Kidney epithelial cell (primary cell): ENCODE measurements at places on chromosomes 5 and 9.

- DNase-seq = no peak
Observed at GRCh38 chr5:1431896-1432295, 13.3 kb downstream of the SLC6A3 start.

GRCh38 chr9:74499770-74500583, 2.8 kb downstream of the RORB start:
- DNase-seq = no peak

DNA sequence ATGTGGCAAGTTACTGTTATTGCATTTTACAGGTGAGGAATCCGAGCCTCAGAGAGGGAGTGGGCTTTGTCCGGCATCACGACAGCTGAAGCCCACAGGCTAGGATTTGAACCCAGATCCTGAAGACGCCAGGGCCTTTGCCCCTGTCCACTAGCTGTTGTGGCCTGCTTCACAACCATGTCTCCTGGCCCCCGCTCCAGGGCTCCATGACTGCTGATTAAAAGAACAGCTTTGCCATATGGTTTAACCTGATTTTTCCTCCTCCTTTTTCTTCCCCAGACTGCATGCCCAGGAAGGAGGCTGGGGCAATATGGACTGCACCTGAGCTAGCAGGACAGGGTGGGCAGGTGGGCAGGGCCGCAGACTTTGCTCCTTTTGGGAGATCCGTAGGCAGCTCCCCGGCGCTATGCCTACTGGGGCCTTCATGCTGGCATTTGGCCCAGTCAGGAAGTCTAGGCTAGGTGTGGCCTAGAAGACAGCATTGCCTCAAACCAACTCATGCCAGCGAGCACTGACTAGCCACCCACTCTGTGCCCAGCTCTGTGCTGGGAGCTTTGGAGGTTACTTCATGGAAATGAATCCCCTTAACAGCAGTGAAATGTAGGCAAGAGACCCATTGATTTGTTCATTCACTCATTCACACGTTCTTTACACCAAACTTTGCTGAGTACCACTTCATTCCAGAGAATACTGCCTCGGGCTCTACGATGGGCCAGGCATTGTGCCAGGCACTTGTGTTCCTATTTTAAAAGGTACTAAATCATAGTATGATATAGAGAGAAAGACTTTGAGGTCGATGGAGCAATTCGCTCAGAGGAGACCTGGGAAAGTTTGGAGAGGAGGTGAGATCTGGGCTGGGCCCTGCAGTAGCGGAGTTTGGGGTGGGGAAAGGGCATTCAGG, 94.3 kb upstream of the CPEB4 start:
- DNase-seq = no peak

- DNase-seq = no peak
Observed at GRCh38 chr9:84519413-84519812, 150.1 kb upstream of the NTRK2 start.

GRCh38 chr5:108617467-108618435, 129.9 kb upstream of the FER start:
- DNase-seq = no peak

- DNase-seq = no peak
Observed at GRCh38 chr5:118580949-118581348, 407.4 kb downstream of the DTWD2 start.

DNA sequence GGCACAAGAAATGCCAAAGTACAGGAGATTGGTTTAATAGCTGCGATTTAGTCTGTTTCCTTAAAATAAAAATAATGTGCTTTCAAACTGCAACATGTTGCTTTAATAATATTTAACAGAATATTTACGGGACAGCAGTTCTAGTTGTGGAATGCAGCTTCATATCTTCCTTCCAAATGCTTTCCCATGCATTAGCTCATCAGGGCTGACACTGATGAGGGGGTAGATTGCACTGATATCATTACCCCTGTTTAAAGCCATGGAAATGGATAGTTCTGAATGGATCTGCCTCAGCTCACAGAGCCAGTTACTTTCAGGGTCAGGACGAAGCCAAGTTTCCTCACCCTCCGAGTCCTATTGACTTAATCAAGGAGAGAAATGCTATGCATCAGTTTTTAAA, 93.2 kb upstream of the OSMR start:
- no peak for DNase-seq
